COLO829 (cell line): ENCODE measurements at places on chromosomes 5 and 9.

DNA sequence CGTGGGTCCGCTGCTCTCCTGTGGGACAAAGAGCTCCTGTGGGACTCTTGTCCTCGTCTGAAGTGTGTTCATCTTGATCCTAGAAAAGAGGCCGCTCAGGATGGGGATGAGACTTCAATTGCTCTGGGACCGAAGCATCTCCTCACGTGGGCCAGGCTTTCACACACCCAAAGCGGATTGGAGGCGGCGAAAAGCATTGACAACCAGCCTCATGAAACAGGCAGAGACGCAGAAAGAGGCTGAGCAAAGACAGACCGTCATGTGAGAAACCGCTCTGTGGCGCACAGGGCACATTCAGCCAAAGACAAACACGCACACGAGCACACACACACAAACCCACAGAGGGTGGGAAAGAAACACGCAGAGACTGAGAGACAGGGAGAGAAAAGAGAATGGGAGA lies 479.5 kb downstream of the SPATA31A7 start:
- DNase-seq: no peak

DNA sequence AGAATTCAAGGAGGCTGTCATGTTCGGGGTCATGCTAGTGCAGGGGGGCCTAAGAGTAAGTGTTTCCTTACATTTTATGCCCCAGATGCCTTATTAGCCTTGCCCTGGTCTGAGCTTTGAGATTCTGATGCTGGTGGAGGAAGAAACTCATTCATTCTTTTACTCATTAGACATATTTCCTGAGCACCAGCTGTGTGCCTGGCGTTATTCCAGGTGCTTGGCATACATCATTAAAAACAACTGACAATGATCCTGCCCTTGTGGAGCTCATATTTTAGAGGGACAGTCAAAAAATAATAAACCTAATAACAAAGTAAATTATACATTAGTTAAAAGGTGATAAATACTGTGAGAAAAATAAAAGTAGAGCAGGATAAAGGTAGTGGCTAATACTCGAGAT lies 138.9 kb upstream of the SGCD start:
- no peak for DNase-seq

DNA sequence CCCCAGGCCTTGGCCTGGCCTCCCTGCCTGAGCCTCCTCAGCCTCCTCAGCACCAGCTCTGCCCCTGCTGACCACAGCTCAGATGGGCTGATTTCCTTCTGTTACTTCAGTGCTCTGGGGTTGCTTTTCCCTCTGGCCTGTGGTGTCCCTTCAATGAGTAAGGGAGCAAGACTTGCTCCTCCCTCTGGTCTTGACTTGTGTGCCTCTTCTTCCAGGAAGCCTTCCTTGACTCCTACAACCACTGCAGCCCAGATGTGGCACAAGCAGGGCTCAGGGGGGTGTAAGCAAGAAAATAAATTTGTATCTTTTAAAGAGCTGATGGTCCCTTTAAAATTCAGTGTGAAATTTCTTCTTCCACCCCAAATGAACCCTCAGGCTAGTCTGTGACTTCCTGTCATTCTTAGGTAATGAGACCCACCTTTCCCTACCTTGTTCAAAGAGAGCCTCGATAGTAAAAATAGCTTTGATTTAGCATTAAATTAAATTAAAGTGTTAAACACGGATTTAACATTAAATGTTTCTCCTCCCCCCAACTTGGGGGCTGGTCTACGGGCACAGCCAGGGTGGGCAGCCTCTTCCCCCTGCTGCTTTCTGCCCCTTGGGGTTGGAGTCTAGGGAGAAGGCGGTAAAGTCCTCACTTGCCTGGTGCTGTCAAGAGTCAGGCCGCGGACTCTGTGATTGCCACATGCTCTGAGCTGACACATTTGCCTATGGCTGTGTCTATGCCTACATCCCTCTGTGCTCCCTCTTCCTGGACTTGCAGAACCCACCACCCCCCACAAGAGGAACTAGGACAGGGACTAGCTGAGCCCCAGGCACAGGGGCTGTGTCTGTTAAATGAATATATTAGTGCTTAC lies 64.5 kb downstream of the OLFM1 start:
- DNase-seq: no peak

DNA sequence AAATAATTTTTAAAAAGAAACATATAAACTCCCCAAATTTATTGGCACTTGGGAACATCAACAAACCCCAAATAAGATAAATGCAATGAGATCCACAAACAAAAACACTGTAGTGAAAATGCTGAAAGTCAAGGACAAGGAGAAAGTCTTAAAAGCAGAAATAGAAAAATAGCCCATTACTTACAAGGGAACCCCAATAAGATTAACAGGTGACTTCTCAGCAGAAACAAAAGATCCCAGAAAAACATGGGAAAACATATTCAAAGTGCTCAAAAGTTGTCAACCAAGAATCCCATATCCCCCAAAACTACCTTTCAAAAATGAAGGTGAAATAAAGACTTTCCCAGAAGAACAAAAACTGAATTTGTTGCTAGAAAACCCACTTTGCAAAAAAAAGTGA lies 40.0 kb downstream of the FANCC start:
- DNase-seq: no peak

DNA sequence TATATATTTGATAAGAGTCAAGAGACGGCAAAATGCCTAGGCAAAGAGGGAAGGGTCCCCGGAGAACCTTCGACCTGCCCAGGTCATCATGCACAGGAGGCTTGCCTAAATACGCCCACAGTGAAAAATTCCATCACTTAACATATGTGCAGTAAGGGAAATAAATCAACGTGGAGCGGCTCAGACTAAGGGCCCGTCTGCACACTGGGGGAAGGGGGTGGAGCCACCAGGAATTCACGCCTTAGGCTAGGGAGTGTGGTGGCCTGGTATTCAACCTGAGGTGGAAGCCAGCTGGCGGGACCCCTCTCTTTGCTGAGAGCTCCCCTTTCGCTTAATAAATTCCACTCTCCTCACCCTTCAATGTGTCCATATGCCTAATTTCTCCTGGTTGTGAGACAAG lies 8.3 kb downstream of the PTBP3 start:
- no peak for DNase-seq

GRCh38 chr5:151906246-151906645 lies 18.4 kb downstream of the GLRA1 start:
- DNase-seq: peak; percentile 4

GRCh38 chr9:131404581-131404980 lies 10.7 kb downstream of the PRRC2B start:
- no peak for DNase-seq

DNA sequence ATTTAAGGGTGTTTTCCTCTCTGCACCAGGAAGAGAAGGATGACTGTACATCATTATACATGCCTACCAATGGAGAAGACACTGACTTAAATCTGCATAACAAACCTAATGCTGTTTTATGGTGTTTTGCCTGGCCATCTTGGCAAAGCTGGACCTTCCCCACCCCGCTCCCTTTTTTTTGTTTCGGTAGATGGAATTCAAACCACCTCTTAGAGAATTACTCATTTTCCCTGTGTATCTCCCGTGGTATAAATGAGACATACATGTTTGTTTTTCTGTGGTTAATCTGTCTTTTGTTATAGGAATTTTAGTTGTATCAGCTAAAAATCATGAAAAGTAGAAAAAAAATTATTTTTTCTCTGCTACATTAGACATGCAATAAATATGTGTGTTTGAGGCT lies 28.8 kb downstream of the IL12B start:
- DNase-seq: no peak

GRCh38 chr9:117869287-117869686 lies 165.1 kb downstream of the TLR4 start:
- DNase-seq: no peak

- DNase-seq: no peak
These were observed 95.8 kb upstream of the RARS1 start for GRCh38 chr5:168390491-168390890.

DNA sequence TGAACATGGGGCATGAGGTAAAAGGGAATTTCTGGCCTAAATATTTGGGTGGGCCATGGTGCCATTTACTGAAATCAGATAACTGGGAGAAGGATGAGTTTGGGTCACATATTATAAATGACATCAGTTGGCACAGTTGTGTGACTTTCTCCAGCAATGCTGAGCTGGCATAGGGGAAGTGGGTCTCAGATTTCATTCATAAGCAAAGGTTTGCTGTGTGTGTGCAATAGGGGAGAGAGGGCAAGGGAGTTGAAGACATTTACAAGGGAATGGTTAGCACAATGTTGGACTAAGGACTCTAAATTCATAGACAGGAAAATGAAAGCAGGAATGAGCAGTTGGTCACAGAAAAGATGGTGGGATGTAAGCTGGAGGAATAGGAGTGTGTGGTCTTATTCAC lies 47.8 kb upstream of the KLF9 start:
- DNase-seq: no peak

DNA sequence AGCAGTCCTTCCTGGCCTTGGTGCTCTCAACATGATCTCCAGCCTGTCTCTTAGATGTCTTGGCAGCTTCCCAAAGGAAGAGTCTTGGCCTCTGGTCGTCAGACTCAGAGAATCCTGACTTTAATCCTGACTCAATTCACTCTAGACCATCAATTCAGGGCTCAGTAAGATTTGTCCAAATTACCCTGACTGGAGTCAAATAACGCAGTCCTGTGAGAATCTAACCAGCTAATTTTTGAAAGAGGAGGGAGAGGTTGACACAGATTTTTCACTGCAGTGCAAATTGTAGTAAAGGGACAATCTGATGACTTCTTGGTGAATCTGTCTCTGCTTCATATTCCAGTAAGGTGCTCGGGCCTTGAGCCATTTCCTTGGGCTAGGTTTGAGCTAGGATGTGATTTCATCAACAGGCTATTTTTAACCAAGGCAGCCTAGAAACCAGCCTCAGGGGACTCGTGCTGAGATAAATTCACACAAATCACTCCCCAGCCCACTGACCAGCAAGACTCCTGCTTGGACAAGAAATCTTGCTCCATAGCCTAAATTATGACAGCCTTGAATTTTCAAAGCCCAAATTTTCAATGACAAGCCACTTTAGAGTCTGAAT lies 257.4 kb downstream of the ENC1 start:
- DNase-seq: no peak

DNA sequence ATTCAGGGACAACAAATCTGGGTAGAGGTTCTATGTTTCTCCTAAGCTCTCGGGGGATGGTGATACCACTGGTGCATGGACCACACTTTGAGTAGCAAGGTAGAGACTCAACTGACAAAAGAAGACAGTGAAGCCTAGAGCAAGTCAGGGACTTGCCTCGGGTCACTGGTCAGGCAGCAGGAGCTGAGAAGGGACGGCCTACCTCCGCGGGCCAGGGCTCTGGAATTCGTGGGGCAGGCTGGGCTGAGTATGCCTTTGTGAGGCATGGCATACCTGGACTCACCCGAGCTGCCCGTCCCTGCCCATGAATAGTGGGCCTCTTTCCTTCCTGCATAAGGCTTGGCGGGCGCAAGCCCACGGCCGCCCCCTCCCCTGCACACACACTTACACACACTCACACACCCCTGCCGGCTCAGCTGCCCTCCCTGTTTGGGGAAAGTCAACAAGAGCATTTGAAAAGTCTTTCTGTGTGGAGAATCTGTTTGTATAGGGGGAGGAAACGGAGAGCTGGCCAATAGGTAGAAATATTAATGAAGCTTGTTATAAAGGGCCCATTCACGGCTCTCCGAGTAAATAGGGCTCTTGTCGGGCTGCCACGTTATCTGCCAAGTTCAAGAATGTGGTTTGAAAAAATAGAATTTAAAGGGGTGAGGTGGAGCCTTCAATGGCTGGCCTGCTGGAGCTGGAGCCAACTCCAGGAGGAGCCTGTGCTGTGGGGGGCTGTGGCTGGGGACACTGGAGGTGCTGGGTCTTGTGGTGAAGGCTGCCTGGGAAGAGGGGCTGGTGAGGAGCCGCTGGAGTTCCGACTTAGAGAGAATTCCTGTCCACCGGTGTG lies 19.1 kb upstream of the KIF12 start:
- DNase-seq: peak; percentile 97

GRCh38 chr5:83471405-83472212 lies at the start of gene VCAN:
Gene VCAN, plus strand, starts transcription at chr5:83471744. Its CDS starts 11,775 bp downstream, at chr5:83483519.
- DNase-seq: no peak

DNA sequence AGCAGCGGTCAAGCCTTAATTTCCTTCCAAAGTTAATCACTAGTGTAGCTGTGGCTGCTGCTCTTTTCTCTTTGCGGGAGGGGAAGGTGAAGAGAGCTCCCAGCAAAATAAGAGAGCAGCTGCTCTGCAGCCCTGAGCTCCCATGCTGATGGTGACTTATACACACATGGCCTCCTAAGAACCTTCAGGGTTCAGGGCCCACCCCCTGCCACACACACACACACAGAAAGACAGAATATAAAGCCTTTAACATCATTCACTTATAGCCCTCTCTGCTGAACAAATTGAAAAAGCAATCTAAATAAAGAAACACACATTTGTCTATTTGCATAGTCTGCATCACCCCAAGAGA lies 43.6 kb downstream of the GAS1 start:
- no peak for DNase-seq

GRCh38 chr5:99191206-99191745 lies 262.5 kb upstream of the CHD1 start:
- DNase-seq: no peak

GRCh38 chr5:146475906-146476305 lies 28.8 kb downstream of the TCERG1 start:
- no peak for DNase-seq

- peak; percentile 26 for DNase-seq
These were observed 34.1 kb upstream of the C5orf47 start for GRCh38 chr5:173954671-173955521.

GRCh38 chr9:134500931-134501760 lies 140.5 kb upstream of the COL5A1 start:
- no peak for DNase-seq

GRCh38 chr5:115016646-115017045 lies 153.1 kb downstream of the TRIM36 start:
- DNase-seq: no peak

DNA sequence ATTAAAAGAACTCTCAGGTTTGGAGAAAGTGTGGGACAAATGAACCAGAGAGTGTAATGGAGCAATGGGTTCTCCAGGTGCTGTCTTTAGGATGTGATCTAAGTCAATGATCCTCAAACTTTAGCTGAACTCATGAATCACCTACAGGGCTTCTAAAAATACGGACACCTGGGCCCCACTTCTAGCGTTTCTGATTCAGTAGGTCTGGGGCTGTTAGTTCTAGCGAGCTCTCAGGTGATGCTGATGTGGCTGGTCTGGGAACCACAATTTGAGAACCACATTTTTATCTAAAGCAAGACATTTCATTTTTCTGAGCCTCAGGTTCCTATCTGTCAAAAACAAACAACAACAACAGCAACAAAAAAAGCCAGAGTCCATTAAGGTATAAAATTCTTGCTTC lies 35.1 kb upstream of the PCA3 start:
- DNase-seq: no peak

DNA sequence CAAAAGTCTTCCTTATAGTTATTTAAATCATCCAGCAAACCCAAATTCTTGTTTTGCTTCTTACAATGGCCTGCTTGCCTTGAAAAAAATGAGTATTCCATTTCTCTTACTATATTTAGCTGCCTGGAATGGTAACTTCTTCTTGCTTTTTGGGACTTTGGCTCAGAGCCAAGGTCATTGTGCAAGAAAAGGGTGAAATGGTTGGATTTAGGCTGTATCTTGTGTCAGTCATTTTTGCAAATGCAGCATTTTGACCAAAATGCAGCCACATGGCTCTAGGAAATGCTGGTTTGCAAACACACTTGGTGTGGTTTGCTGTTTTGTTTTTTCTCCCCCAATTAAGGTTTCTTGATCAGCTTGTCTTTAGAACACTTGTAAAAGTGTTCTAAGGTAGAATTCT lies 133.3 kb upstream of the ELL2 start:
- no peak for DNase-seq

- DNase-seq: no peak
These were observed 3.0 kb upstream of the CRB2 start for GRCh38 chr9:123353041-123353440.

- DNase-seq: no peak
These were observed 394.9 kb downstream of the GADD45G start for GRCh38 chr9:89999534-90000370.

- DNase-seq: no peak
These were observed 4.1 kb upstream of the CXXC5 start for GRCh38 chr5:139644001-139644456.

GRCh38 chr5:32400401-32400800 lies 44.1 kb downstream of the ZFR start:
- DNase-seq: no peak
